ENCODE measurements at places on chromosomes 5 and 9.

DNA sequence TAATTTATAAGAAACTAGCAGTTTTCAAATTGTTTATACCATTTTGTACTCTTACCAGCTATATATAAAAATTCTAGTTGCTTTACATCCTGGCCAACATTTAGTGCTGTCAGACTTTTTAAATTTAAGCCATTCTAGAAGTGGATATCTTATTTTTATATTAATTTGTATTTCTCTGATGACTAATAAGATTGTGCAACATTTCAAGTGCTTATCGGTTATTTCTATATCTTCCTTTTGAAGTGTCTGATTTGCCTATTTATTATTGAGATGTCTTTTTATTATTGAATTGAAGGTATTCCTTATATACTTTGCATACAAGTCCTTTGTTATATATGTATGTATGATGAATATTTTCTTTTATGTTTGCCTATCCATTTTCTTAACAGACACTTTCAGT, 324.0 kb downstream of the ELAVL2 start:
- no peak for DNase-seq

GRCh38 chr5:154365823-154366222, 80.0 kb upstream of the SAP30L start:
- DNase-seq, result no peak

DNA sequence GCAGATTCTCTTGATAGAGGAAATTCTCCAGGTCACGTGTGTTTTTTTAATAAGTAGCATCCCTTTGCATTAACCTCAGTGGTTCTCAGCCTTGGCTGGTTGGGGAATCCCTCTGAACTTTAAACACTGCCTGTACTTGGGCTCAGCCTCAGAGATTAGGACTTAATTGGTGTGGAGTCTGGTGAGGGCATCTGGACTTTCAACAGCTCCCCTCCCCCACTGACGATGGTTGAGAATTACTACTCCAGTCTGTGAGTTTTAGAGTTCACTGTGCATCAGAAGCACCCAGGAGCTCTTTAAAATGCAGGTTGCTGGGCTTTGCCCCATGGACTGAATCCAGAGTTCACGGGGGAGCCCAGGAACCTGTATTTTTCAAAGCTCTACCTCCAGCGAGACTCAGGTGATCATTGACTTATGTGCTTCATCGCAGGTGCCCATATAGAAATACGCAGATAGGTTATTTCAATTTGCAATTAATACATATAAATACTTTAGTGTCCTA, 71.4 kb downstream of the DAPK1 start:
- DNase-seq, result no peak

GRCh38 chr5:37714756-37715155, 125.1 kb downstream of the GDNF start:
- no peak for DNase-seq

DNA sequence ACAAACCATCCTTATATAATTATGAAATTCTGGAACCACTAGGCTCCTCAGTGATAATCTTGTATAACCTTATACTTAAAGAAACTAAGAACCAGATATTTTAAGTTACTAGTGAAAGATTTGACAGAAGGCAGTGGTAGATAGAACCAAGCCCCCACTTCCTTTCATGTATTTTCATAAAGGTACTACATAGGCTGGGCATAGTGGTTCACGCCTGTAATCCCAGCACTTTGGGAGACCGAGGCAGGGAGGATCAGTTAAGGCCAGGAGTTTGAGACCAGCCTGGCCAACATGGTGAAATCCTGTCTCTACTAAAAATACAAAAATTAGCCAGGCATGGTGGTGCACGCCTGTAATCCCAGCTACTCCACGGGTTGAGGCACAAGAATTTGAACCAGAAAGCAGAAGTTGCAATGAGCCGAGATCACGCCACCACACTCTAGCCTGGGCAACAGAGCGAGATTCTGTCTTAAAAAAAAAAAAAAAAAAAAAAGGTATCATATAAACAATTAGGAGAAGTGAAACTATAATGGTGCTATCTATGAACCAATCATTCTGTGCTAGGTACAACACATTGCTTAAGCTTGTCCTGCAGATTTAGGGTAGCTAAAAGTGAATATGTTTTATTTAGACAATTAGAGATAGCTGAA, 27.9 kb upstream of the DTWD2 start:
- no peak for DNase-seq

DNA sequence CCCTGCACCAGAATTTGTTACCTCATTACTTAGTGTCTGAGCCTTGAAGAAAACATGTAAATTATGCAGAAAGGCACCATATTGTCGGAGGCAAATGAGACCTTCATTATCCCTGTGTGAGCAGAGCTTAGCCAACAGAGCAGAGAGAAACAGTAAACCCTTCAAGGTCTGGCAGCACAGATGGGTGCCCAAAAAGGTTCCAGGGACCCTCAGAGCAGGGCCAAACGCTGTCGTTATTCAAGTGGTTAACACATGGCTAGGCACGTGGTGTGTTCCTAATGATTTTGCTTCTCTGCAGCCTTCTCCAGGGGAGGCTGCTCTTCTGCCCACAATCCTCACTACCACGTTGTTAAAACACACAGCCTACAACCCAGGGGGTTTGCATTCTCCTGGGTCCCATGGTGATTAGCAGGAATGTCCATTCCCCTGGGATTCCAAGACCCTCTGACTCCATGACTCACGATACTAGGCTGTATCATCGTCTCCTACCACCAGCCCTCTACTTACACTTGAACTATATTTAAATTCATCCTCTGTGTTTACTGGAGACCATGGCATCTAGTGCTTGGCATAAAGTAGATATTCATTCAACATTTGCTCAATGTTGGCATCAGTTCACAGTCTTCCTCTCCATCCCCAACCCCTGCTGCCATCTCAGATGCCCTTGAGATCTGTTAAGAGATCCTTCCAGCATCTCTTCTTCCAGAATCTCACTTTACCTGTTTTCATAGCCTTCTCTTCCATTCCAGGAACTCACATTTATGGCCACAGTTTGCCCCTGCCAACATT, 174.5 kb upstream of the RAD23B start:
- no peak for DNase-seq

DNA sequence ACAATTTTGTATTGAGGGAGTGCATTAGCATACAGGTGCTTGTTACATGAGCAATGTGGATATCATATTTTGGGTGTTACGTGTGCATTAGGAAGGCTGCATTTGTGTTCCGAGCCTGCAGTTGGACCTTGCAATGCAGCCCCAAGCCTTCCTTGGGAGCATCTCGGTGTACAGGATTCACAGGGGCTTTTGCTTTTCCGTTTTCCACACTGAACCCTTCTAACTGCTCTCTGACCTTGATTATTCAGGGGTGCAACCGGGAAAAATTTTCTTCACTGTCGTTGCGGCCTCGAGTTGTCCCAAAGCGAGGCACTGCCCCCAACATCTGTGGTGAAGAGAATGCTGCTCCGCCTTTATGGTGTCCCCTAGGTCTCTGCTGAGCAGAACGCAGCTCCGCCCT, 80.1 kb upstream of the PLEKHG4B start:
- DNase-seq, result no peak

- DNase-seq, result no peak
These were observed 14.0 kb downstream of the PRKAA1 start for GRCh38 chr5:40784027-40784653.

DNA sequence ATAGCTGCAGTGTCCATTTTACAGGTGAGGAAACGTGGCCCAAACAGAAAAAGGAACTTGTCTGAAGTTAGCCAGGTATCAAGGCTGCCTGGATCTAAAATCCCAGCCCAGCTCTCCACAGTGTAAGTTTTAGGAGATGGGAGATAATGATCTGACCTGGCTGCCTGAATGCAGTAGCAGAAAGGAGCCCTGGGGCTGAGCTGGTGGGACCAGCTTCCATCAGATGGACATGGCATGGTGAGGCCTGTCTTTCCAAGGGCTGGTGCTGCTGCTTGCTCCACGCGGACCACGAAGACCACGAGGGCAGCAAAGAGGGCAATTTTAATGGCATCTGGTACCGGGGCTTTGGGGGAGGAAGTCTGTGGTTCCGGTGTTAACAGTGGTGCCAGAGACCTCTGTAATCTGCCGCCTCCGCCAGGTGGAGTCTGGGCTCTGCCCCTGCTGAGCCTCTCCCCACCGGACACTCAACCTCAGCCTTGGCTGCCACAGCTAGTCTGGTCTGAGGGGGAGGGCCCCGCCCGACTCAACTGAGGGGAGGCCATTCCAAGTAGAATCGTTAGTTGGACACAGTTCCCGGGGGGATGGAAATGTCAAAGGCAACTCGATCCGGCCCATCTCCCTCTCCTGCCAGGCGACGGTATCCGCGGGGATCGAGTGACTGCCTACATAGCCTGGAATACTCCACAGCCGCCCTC, 650 bp downstream of the MYORG start:
- DNase-seq, result peak; percentile 33

- DNase-seq, result no peak
These were observed 109.1 kb downstream of the SUSD1 start for GRCh38 chr9:112065806-112066606.

GRCh38 chr9:126563556-126563955, 50.2 kb upstream of the LMX1B start:
- DNase-seq, result no peak

- peak; percentile 63 for DNase-seq
These were observed 214.4 kb upstream of the RORB start for GRCh38 chr9:74282526-74283253.

DNA sequence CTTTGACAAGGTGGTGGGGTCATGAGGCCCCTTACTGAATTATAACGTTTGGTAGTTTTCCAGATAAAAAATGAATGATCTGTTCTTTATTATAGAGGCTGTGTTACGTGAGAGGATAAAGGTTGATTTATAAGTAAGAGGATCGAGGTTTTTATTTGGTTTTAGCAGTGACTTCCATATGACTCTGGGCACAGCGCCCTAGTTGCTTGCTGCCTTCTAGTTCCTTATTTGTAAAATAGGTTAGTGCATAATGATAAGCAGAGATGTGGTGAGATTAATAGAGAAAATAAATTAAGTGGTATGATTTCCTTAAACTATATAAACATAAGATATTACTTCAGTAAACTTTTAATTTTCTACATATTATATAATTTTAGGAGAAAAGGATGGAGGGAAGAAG, 29.8 kb downstream of the MRRF start:
- DNase-seq, result no peak

Measured in DND-41 (cell line).